NCI-H2081 treated with DMSO at 0.1 percent for 48 hours (cell line): ENCODE measurements at places on chromosomes 2 and 18.

DNA sequence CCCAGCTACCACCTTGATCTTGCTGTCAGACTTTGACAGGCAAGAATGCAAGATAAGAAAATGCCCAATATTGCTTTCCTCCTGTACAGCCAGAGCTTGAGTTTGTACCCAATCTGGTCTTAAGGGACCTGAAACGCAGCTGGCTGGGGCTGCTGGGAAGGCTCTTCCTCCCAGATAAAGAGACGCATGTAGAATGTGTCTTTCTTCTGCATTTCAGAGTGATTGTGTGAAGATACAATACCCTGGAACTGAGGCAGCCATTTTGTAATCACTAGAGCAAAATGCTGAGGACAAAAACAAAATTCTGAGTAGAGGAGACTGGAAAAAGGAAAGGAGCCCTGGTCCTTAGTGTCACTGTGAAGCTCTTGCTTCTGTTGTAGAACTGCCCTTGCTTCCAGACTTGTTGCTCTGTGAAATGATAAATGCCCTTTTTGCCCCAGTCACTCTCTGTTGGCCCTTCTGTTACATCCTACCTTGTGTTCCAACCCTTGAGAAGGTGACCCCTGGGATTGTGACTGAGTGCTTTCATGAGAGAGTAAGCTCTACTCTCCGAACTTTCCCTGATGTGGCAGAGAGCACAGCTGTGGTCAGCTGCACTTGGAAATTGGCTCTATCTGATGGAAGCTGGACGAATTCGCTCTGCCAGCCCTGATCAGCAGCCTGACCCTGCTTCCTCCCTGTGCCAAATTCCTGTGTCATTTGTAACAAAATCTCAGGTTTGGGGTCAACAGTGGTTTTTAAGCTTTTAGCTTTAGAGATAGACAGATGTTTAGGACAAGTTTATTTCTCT is 137.4 kb upstream of the RBMS1 start:
- DNase-seq = no peak

DNA sequence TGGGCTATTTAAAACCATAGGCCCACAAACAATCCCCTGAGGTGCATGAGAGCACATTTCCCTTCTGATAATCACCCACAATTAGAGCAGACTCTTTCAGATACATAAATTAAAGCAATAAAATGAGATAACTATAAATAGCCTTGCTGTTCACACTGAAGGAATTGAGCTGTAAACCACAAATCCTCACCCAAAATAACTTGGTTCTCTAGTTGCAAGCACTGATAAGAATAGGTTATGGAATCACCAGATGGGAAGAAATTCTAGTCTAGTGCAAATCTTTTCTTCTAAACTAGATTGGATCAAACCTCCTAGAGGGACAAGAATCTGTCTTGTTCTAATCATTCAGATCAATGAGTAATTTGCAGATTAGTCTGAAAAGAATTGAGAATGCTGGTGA is 64.6 kb downstream of the NAB1 start:
- DNase-seq = no peak

- no peak for DNase-seq
Observed at GRCh38 chr2:877747-878146, 72.9 kb upstream of the SNTG2 start.

GRCh38 chr2:74530239-74531187 is 780 bp downstream of the HTRA2 start:
- DNase-seq = no peak

- no peak for DNase-seq
Observed at GRCh38 chr2:97688062-97688827, 18.7 kb downstream of the C2orf92 start.

DNA sequence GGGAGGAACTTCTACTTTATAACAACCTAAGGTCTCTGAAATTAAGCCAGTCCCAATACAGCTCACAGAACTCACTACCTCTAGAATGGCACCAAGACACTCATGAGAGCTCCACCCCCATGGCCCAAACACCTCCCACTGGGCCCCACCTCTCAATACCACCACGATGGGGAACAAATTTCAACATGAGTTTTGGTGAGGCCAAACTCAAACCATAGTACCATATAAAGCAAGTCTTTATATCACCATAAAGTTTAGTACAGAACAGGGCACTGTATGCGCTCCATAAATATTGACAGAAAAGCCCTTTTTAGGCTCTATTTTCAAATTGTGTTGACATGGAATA is 3.3 kb downstream of the AFG3L2 start:
- no peak for DNase-seq

DNA sequence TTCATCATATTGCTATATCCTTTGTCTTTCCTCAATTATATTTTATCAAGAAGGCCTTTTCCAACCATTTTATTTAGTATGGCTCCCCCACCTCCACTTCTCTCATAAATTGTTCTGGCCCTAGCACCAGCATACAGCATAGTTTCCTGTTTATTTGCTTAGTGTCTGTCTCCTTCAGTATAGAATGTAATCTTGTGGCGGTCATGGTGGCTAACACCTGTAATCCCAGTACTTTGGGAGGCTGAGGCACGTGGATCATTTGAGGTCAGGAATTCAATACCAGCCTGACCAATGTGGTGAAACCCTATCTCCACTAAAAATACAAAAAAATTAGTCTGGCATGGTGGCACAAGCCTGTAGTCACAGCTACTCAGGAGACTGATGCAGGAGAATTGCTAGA is 39.6 kb upstream of the CLASP1 start:
- DNase-seq = no peak

- no peak for DNase-seq
Observed at GRCh38 chr2:160432633-160433032, 61.0 kb downstream of the RBMS1 start.

DNA sequence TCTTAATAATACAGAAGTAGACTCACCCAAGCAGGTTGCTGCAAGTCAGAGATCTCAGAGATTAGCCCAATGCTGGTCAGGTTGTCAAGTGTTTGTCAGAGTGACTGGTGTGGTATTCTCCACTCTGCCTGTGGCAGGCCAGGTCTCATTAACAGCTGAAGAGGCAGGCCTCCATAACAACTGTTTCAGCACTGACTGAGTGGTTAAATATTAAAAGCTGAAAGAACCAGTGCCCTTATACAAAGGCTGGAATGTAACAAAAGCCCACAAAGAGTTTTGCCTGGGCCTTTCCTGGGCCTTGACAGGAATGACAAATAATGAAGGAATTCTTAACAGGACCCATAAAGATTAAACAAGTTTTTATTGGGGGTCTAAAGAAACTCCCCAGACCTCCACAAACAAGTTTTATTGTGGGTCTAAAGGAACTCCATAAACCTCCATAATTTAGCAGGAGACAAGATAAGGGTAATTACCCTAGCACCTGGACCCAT is 26.8 kb downstream of the SULT1C2 start:
- DNase-seq = no peak

DNA sequence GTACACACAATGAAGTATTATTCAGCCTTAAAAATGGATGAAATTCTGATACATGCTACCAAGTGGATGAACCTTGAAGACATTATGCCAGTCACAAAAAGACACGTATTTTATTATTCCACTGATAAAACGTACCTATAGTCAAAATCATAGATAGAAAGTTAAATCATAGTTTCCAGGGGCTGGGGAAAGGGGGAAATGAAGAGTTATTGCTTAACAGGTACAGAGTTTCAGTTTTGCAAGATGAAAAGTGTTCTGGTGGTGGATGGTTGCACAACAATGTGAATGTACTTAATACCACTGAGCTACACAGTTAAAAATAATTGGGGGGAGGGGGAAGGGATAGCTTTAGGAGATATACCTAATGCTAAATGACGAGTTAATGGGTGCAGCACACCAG is 279.0 kb upstream of the STON1 start:
- no peak for DNase-seq

DNA sequence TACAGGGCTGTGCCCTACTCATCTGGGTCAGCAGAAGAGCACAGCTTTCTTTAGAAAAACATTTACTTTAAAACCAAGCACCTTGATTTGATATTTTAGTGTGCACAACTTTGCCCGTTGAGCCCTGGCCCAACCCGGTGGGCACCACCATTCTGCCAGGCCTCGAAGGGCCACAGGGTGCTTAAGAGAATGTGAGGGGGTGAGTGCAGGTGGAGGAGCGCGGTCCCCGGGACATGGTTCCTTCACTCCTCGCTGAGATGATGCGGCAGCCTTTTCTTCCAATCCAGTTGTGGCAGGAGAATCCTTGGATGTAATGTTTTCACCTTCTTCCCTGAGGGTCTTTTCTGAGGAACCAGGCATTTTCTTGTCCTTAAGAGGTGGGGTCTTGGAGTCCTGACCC is 119.0 kb downstream of the RPIA start:
- no peak for DNase-seq

GRCh38 chr18:2871111-2871720 is 24.4 kb downstream of the EMILIN2 start:
- no peak for DNase-seq

- DNase-seq = no peak
Observed at GRCh38 chr2:120814352-120814751, 78.7 kb downstream of the GLI2 start.

DNA sequence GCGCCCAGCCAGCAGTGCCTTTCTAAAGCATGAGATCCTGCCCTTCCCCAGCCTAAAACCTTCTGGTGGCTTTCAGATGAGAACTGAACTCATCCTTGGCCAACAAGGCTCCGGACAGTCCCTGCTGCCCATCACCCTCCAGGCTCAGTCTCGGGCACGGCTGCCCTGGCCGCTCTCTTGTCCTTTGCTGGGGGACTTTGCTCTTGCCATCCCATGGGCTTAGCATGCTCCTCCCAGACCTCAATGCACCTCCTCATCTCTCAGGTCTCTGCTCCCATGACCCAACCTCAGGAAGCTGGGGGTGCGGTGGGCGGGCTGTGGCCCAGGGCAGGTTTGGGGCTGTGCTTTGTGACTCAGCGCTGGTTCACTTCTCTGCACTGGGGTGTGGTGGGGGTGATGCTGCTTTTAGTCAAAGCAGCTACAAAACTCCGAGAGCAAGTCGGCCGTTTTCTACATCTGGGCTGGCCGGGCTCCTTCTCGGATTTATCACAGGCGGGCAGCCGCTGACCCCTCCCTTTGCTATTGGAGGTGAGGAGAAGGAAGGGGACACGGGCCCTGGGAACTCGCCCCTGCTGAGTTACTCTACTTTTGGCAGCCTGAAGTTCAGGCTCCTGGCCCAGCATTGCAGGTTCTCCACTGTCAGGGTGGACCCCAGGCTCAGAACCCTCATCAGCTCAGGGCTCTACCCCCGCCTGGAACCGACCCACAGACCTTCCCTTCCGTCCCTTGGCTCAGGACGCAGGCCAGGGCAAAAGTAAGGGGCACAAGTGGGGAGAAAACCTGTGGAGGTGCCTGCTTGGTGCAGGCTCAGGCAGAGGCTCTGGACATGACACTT is 90.6 kb upstream of the TAF1B start:
- no peak for DNase-seq

DNA sequence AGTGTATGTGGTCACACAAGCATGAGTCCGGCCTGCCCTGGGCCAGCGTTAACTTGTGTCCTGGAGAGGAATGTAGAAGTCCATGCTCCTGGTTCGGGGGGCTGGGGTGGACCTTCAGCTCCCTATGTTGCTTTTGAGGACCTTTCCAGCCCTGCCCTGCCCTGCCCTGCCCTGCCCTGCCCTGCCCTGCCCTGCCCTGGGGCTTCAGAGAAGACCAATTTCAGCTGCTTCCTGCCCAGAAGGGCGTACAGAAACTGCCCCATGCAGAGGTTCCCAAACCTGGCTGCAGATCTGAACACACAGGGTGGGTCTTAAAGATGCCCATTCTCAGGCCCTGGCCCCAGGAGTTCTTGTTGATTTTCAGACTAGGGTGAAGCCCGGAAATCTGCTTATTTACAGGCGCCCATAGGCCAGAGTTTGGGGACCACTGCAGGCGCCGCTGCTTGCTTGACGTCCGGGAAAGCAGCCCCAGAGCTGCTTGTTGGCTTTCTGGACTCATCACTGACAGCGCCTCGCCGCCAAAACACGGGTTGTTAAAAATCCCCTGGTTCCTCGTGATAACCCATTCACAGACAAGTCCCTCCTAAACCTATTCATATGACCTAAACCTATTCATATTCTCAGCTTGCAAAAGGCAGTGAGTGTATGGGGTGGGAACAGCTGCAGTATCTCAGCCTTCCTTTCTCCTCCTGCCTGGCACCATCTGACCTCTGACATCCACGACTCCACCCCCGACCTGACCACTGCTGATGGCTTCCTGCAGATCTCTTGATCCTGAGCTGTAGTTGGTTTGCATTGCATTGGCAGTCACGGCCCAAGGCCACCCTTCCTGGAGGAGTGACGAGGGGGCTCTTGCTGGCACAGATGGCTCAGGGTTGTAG is 198.3 kb downstream of the GLI2 start:
- no peak for DNase-seq
